ENCODE measurements at places on chromosomes 16 and 17.

DNA sequence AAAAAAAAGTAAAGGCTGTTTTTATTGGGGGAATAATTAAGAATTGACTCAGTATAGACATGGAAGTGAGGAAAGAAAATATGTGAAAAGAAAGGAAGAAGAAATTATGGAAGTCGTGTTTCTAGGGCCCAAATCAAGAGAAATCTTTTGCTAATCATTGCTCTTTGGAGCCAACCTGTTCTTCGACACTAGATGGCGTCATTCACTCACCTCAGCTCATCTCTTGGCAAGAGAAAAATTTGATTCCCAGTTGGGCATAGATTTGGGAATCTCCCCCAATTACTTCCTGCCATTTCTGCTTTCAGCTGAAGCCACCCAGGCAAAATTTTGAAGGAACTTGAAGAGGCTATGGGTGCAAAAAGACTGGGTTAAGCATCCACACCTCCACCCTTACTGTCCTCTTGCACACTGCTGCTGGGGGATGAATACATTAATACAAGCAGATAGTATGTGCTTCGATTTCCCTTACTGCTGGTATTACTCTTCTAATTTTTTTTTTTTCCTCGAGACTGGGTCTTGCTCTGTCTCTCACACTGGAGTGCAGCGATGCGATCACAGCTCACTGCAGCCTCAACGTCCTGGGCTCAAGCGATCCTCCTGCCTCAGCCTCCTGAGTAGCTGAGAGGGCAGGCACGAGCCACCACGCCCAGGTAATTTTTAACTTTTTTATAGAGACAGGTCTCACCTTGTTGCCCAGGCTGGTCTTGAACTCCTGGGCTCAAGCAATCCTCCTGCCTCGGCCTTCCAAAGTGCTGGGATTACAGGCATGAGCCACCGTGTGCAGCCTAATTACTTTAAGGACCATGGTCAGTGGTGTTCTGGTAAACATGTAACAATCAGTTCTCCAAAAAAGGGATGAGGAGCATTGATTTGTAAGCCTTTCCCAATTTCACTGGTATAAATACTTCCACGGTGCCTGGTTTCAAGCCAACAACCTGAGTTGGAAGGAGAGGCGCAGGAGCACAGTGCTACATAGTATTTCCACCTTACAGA, 13.5 kb downstream of the PSMD7 start:
- DNase-seq, result peak; percentile 12

GRCh38 chr16:78593352-78593751, 493.9 kb downstream of the WWOX start:
- no peak for DNase-seq

GRCh38 chr16:2828876-2829430, 1.1 kb upstream of the ZG16B start:
- no peak for DNase-seq

GRCh38 chr16:22001591-22001990, 675 bp upstream of the PDZD9 start:
- no peak for DNase-seq

DNA sequence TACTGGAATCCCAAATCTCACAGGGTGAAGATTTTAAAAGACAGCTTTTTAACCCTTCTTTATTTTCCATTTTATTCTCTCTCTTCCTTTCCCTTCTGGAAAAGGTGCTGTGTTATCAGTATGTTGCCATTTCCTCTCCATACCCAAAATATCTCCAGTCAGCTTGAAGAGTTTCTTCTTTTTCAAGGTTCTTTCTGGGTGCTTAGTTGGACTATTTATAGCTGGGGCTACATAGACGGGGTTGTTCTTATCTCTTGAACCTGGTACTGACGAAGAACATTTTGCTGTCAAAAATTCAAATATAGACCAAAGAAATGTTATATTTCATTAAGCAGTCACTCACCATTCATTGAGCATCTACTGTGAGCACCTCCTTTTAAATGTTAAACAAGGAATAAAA, 48.6 kb downstream of the IST1 start:
- no peak for DNase-seq

GRCh38 chr16:89489040-89489897, 1.1 kb downstream of the ANKRD11 start:
- DNase-seq, result peak; percentile 42

- no peak for DNase-seq
These were observed 41.8 kb upstream of the ARL4D start for GRCh38 chr17:43356999-43357398.

DNA sequence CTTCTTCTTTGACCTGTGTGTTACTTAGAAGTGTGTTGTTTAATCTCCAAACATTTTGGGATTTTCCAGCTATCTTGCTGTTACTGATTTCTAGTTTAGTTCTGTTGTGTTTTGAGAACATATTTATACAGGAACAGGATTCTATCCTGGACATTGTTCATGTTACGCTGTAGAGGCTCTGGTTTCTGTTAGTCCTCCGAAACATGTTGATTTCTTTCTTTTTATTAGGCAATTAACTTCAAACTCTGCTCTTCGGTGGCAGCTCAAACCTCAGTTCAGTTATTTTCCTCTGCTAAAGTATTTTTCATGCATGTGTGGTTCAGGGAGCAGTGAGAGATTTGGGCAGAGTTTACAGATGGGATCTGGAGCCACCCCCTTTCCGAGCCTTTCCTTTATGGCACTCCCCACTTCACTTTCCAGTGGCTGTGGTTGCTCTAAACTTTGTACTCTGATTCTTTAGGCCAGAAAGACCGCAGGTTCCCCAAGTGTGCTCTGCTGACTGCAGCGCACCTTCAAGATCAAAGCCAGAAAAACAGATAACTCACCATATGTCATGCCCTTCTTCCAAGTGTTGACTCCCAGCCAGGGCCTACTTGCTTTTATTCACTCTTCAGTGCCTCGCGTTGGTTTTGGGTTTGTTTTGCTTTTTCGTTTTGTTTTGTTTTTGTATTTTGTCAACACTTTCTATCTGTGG, 77.6 kb upstream of the KSR1 start:
- DNase-seq, result no peak

DNA sequence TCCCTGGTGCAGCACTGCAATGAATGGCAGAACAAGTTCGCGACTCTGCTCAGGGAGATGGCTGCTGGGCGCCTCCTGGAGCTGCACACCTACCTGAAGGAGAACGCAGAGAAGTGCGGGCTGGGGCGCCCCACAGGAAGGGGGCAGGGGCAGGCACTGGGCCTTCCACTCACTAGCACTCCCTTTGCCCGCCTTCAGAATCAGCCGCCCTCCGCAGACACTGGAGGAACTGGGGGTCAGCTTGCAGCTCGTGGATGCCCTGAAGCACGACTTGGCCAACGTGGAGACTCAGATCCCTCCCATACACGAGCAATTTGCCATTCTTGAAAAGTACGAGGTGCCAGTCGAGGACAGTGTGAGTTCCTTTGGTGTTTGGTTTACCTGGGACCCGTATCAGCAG, 46.4 kb downstream of the DNAH2 start:
- DNase-seq, result no peak

- DNase-seq, result no peak
These were observed 685 bp upstream of the MPG start for GRCh38 chr16:77273-77806.

GRCh38 chr17:38861399-38861843, 7.9 kb upstream of the RPL23 start:
- peak; percentile 73 for DNase-seq

DNA sequence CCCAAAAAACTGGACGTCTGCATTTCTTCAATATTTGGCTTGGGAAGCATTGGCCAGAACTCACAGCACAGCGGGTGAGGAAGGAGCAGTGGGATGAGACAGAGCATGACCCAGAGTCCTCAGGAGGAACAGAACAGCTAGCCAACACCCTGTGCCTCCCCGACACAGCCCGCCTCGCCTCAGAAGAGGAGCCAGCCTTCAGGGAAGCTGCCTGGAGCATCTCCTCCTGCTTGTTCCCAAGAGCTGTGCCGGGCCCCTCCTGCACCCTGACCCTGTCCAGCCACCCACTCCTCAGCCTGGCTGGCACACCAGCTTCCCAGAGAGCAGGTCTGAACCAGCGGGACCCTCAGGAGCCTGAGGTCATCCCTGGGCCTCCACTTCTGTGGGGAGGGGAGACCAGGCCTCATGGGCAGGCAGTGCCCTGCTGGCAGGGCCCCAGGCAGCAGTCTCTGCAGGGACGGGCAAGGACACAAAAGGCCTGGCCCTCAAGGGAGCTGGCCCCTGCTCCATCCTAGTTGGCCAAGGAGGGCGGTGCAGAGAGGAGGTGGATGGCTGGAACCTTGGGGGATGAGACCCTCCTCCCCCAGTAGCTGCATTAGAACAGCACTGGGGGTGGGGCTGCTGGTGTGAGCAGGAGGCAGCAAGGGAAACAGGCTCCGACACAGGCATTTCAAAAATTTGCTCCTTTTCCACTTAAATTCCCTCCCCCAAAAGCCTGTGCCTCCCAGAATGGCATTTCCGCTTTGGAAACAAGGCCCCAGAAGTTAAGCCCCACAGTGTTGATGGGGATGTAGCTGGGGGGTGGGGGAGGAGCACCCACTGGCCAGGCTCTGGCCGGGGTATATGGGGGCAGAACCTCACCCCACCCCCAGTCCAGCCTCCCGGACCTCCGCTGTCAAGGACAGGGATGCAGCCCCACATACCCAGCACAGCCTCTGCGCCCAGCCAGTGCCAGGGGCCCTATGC, 1.8 kb upstream of the BCAR1 start:
- DNase-seq, result no peak

DNA sequence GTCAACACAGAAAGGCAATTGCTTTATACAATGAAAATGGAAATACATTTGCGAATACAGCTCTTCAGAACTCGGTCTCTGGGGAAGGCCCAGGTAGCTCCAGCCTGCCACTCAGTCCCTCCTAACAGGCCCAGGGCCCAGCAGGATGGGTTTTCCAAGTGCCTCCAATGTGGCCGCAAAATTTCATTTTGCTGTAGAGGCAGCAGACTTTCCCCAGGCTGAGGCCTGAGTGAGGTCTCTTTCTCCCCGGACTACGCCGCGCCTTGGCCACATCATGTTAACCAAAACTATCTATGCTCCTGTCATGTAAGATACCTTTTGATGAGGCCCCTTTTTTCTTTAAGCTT, 606.0 kb upstream of the SALL1 start:
- no peak for DNase-seq

DNA sequence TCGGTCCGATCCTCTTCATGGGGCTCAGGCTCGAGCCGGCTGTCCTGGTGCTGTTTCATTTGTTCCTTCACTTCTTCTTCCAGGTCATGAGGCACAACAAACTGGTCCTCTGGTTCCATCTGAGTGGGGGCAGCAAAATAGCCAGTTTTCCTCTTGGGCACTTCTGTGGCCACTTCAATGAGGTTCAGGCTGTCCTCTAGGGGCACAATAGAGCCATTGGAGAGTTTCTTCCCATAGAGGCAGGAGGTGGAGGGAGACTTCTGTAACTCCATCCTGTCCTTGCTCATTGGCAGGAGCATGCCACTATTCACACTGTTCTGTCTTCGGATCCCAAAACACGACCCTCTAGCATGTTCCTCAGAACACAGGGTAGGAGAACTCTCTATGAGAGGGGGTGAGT, 22.9 kb downstream of the MARVELD3 start:
- no peak for DNase-seq

Measured in DMS 273 treated with DMSO at 0.1 percent for 48 hours (cell line).